Lower lobe of right lung (tissue), 2 donors: ENCODE measurements at places on chromosomes 13 and 19.

- no peak for DNase-seq
Observed at GRCh38 chr13:47934371-47934770, 66.7 kb downstream of the SUCLA2 start.

GRCh38 chr19:7267792-7268704 is 26.2 kb downstream of the INSR start:
- DNase-seq: peak; percentile 65

DNA sequence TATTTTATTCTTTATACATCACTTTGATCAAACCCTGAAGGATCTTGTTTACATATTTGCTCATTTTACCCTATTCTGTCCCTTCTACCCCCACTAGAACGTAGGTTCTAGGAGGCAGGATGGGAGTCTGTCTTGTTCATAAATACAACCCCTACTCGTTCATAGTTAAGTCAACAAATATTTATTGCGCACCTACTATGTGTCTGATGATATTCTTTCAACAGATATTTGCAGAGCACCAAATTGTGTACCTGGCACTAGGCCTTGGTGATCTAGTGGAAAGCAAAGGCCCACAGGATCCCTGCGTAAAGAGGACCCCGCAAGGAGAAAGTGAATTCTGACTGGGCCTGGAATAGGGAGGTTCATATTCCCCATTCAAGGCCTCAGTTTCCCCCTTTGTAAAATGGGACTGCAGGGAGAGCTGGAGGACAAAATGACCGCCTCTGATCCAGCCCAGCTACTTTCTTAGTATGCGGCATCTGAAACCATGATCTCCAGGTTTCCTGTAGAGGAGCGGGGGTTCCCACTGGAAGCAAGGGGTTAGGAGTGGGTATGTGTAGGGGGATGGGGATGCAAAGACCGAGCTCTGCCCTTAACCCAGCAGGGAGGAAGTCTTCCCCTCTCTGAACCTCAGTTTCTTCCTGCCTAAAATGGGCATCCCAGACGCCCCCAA is 534 bp upstream of the GEMIN7 start:
- DNase-seq: no peak

DNA sequence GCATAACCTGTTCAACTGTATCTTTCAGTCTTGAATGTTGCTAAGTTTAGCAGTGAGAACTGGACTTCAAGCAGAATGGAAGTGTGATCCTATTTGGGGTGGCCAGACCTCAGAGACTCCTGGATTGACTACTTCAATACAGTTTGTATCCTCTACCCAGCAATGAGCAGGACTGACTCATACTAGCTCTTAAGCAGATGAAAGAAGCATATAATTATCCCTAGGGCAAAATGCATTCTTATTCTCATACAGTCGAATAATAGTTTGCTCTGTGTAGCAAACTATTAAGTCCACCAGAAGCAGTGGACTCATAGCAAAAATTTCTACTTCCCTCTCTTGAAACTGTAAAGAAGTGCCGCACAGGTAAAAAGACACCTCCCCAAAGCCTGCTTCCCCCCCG is 46.4 kb upstream of the FAM216B start:
- no peak for DNase-seq

DNA sequence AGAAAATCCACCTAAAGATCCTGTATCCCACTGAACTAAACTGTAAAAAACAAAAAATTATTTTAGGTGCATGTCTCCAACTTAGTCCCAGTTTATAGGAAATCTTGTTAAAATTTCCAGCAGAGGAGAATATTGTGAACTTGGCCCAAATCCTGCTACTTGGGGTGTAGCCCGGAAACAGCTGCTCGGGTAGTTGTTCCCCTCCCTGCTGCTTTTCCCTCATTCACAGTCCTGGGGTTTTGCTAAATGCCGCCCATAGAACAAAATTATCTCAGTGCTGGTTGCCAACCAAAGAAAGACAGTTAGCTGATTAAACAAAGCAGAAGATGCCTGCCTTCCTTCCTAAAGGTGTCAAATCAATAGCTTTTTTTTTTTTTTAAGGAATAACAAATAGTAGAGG is 330.5 kb upstream of the KLF12 start:
- no peak for DNase-seq

GRCh38 chr19:50779504-50780457 is 9.5 kb downstream of the GPR32 start:
- DNase-seq: no peak

- DNase-seq: no peak
Observed at GRCh38 chr19:44258835-44259413, 762 bp upstream of the ZNF233 start.

GRCh38 chr19:15279326-15279904 is 47.2 kb upstream of the EPHX3 start:
- no peak for DNase-seq

DNA sequence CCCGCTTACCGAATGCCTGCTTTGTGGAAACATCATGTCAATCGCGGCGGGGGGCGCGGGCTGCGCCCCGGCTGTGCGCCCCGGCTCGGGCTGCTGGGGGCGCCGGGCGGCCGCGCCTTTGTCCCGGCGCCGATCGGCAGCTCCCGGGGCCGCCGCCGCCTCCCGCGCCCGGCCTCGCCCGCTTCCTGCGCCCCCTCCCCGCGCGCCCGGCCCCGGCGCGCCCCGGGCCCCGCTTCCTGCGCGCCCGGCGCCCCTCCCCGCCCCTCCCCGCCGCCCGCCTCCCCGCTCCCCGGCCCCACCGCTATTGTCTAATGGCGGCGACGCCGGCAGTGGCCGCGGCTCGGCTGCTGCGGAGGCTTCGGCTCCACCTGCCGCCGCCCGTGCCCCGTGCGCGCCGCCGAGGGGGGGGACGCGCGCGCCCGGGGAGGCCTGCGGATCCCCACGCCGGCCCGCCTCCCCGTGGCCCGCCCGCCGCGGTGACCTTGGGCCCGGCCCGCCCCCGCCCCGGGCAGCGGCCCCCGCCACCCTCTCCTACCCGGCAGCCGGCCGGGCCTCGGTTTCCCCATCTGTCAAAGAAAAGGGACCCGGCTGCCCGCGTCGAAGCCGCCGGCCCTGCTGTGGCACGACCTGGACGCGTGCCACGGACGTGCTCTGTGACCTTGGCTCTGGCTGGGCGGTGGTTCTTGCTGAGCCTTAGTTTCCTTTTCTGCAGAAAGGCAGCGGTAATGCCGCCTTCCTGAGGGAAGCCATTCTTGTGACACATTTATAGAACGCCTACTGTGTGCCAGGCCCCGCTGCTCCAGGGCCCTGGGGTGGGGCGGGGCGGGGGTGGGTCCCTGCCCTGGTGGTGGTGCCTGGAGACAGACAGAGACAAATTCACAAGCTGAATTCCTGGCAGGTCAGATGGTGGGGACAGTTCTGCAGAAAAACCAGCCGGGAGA is at the start of gene TLE5:
TSS of gene TLE5 (minus strand) at position 331 of the 941 bp plus-strand sequence. CDS start at position 36, 295 bp downstream.
- peak; percentile 80 for DNase-seq

DNA sequence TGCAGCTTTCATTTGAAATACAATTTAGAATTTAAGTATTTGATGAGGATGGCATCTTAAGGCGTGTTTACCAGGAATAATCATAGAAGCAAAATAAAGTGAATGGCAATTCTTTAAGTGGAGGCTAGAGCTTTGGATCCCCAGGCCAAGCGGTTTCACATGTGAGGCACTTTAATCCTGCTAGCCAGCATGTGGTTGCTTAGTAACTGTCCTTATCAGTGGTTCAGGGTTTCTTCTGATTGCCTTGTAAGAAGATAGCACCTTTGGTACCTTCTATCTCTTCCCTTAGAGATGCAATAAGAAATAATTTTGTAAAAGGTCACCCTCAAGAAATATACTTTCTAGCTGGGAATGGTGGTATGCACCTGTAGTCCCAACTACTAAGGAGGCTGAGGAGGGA is 38.9 kb upstream of the SERP2 start:
- DNase-seq: no peak

GRCh38 chr13:45180303-45180702 is 20.5 kb downstream of the KCTD4 start:
- DNase-seq: no peak

GRCh38 chr13:75687150-75687763 is 51.1 kb downstream of the LMO7 start:
- no peak for DNase-seq

DNA sequence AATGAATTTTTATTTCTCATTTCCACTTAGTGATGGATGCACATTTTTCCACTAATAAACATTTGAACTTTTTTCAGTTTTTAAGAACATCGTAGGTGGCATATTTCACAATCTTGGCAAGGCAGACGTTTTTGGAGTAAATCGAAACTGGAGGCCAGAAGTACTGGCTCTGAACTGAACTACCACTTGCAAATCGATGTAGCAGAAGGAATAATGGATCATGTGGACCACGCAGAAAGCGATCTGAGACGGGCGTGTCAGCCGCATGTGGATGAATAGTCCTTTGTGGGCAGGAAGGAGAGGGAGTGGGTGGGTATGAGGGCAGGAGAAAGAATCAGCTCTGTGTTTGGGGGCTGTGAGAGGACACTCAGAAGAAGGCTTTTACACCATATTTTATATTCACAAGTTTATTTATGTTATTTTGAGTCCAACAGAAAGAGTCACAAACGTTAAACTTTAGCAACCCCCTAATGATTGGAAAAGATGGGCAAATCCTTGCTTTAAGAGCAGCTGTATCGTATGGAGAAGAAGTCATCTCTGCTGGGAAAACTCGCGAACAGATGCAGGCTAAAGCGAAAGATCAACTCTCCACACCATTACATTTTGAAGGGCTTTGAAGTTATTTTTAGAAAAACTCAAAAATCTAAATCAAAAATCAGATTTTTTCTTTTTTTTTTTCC is 90.5 kb downstream of the COL4A2 start:
- no peak for DNase-seq
